ENCODE measurements at places on chromosomes 4 and X.

GRCh38 chrX:30791296-30792278, 97.5 kb downstream of the TAB3 start:
- no peak for DNase-seq

DNA sequence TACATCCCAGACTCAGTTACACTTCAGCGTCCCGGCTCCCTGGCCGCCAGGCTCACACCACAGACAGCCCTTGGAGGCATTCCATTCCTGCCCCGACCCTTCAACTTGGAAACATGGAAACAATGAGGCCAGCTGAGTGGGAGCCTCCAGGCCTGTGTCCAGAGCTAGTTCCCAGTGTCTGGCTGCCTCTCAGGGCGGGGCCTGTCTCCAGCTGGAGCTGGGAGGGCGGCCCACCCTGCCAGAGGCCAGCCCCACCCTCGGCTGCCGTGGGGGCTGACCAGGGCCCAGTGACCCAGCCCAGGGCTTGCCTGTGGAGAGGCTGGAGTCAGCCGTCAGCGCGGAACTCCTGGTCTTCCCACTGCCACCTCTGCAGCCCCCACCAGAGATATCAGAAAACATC, 37.4 kb upstream of the SPON2 start:
- no peak for DNase-seq

DNA sequence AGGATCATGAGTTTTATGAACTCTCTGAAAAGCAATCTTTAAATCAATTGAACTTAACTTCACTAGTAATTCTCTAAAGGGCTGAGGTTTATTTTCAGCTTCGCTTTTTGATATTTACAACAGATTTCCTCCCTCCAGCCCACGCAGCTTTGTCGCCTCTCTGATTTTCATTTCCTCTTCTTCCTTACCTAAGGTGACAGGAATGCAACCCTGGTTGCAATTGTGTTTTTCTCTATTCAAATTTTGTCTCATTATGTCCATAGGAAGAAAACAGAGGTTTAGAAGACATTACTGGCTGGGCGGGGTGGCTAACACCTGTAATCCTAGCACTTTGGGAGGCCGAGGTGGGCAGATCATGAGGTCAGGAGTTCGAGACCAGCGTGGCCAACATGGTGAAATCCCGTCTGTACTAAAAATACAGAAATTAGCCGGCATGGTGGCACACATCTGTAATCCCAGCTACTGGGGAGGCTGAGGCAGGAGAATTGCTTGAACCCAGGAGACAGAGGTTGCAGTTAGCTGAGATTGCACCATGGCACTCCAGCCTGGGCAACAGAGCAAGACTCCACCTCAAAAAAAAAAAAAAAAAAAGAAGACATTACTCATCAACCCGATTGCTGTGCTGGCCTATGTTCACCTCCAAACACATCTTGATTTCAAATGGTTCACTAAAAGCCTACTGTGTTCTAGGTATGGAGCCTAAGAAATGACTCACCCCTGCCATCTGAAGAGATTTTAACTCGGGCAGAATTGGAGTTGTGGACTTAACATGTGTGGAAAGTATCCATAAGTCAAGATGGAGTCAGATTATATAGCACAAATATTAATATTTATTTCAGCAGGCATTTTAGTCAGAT, 36.8 kb downstream of the VSIG4 start:
- DNase-seq: no peak

DNA sequence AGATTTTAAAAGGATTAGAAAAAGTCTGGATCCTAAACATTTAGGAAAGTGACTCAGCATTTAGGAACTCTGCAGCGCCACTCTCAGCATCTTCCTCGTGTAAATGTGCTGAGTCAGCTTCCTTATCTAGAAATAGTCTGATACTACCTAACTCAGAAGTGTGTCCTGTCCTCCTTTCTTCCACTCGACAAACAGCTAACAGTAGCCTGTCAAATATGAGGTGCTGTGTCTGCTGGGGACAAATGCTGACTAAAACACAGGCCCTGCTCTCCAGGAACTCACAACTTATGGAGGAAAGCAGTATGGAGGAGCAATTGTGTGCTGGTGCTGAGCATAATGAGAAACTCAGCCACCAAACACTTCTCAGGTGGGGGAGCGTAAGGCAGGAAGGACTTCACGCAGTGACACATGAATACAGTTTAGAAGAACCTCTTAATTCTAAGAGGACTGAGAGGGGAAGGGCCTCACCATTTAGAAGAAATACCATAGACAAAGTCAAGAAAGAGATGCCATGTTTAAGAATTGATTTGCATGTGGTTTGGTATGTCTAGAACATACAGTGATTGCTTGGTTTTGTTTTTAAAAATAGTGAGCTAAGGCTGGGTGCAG, 125.3 kb downstream of the SOWAHB start:
- no peak for DNase-seq

GRCh38 chrX:50075630-50076339, 125.0 kb downstream of the AKAP4 start:
- peak; percentile 5 for DNase-seq
